Thymus (tissue), 14 donors: ENCODE measurements at places on chromosomes 2 and 18.

GRCh38 chr2:26144953-26145680 is 27.8 kb upstream of the GAREM2 start:
- peak; percentile 74 for DNase-seq

DNA sequence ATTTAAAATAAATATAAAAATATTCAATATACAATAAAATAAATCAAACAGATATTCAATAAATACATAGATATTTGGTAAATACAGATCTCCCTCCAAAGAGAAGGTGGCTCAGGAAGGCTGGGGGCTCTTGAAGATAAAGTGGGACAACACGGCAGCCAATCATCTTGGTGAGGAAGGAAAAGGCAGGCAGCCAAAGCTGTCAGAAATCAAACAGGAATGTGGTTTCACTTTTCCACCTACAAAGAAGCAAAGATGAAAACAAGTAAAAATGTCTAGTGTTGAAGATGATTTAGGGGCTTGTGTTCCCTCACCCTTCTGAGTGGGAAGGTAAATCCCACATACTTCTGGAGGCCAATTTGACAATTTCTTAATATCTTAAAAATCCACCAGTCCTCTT is 85.7 kb downstream of the B3GNT2 start:
- no peak for DNase-seq

GRCh38 chr2:185050804-185051203 is 452.5 kb downstream of the ZNF804A start:
- no peak for DNase-seq

DNA sequence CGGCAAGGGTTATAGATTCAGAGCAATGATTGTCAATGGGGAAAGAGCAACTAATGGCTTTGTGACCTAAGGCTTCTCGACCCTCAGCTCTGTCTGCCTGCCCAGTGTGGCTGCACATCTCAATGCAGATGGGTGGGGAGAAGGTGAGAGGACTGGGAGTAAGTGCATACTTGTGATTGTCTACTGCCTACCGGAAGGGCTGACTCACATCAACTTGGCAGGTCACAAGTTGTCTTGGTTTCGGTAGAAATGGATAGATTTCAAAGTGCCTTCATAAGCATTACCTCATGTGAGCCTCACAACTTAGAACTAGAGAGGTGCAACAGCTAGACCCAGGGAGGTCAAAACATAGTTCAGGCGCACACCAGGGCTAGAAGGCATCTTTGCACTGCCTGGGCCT is 29.4 kb downstream of the STAT1 start:
- no peak for DNase-seq

DNA sequence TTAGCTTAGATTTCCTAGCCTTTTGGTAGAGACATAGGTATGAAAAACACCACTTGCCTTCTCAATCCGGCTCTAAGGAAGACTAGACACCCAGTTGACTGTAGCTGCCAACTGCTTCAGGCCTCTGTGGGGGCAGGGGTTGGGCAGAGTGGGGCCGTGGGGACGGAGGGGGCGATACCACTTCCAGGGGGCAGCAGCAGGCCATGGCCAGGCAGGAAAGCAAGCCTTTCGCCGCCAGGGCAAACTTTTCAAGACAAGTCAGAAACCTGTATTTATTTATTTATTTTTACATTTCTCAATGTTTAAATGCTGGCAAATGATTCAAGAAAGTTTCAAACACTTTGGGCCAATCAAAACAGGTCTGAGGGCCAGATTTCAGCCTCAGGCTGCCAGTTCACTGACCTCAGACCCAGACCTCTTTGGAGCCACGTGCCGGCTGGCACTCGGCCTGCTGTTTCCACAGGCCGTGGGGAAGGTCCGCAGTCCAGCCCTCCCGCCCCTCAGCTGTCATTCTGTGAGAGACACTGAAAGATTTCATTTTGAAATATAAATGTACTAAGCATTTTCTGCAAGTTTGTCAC is 63.8 kb downstream of the MEX3C start:
- DNase-seq = no peak

- DNase-seq = no peak
Observed at GRCh38 chr2:233832869-233833311, 21.4 kb downstream of the HJURP start.

DNA sequence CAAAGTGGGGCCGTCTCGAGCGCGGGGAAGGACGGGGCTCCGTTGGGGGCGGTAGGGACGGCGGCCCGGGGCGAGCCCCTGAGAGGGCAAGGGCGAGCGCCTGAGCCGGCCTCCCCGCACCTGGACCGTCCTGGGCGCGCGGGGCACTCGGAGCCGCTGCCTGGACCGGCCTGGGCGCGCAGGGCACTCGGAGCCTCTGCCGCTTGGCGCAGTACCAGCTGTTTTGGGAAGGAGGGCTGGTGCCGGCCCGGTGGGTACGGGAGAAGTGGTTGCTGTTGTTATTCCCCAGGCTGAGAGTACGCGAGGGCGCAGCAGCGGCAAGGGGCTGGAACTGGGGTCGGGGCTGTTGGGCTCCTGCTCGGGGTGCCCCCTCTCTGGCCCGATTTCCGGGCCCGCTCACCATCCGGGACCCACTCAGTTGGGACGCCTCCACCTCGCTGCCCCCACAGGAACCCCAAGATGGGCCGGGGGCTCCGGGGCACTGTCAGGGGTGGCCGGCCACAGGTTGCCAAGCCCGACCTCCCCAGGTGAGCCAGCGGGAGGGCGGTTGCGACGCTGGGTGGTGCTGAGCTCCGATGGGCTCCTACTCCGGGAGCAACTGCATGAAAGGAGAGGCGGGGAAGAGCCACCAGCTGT is 579 bp downstream of the ARHGEF4 start:
- DNase-seq = no peak

DNA sequence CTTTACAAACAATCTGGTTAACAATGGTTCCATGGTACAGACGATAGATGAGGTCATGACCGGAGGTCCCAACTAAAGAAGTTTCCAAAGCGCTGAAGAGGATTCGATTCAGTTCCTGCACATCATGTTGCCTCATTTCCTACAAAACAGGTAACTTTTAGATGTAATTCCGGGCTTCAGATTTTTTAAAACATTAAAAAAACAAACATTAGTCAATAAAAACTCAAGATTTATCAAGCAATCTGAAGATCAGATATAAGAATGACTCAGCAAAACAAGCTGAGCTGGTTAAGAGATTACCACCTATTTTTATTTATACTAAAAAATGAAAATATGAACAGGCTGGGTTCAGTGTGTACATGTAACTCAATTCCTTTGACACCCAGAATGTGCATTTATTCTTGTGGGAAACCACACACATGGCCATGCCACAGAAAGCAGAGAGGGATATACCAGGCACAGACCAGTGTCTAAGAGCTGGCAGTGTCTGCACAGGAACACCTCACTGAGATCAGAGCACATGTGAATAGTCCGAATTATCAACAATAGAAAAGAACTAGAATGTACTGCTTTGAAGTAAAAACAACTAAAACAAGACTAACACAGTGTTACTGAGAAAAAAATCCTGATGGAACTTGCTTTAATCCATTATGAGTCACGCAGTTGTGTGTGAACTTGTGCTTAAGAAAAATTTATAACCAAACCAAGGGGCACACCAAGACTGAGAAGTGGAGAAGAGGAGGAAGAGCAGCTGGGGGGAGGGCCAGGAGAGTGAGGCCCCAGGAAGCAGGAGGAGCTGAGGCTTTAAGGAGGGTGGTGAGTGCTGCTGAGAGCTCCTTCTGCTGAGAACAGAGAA is 9.5 kb downstream of the USP40 start:
- DNase-seq = peak; percentile 32

- DNase-seq = no peak
Observed at GRCh38 chr2:96097951-96098823, 18.2 kb downstream of the ADRA2B start.
